ENCODE measurements at places on chromosomes 3 and 15.
A peak's percentile ranks its signal among the peaks of the same experiment; 100 is the strongest.

- DNase-seq: no peak
These were observed 9.1 kb downstream of the AMOTL2 start for GRCh38 chr3:134364936-134365765.

- DNase-seq: peak; percentile 91
These were observed 78.0 kb downstream of the MYO1E start for GRCh38 chr15:59294574-59295260.

DNA sequence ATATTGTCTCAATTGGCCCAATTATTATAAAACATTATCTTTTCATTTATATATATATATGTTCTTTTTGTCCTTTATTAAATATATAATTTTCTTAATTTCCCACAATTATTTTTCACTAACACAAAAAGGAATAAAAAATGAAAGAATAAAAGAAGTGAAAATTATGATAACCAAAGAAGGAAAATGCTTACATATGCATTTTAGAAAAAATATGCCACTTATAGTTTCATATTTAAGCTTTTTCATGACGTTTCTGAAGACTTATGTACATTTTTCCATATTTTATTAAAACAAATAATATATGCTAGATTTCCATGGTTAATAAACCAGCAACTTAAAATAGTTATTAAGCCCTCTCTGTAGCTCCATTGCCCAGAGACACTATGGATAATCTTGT is 34.9 kb upstream of the ARHGEF26 start:
- no peak for DNase-seq

- no peak for DNase-seq
These were observed 4.6 kb downstream of the UNC13C start for GRCh38 chr15:53982876-53983275.

DNA sequence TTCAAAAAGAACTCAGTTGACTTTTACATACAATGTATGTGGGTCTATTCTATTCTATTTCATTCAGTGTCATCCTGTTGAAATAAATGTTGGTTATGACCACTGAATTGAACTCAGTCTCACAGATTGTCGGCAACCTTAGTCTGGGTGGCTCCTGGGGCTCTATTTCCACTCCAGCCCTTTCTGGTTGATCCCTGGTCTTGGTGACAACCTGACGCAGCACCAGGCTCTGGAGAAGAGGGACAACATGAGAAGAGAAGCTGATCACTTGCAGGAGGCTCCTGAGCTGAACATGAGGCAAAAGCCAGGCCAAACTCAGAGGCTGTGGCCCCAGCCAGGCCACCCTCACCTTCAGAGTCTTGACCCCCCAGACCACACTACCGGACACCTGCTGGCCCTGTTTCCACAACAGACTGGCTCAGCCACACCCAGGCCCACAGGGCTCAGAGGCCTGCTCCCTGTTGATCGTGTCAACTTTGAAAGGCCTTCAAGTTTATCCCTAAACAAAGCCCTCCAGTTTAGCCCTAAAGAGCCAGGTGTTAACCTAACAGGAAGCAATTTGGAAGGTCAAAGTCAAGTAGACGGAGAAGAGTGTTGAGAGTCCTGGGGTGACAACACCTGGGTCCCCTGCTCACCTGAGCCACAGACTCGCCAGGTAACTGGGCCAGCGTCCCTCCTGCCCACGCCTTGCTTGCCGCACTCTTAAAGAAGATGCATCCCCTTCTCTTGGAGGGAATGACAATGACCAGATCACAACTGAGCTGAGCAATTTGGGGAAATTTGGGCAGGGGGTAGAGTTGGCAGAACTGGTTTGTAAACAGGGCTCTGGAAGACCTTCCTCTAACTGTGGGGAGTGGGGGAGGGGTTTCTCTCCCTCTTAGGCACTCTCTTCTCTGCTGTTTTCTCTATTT is 15.4 kb upstream of the MUC20 start:
- DNase-seq: no peak

DNA sequence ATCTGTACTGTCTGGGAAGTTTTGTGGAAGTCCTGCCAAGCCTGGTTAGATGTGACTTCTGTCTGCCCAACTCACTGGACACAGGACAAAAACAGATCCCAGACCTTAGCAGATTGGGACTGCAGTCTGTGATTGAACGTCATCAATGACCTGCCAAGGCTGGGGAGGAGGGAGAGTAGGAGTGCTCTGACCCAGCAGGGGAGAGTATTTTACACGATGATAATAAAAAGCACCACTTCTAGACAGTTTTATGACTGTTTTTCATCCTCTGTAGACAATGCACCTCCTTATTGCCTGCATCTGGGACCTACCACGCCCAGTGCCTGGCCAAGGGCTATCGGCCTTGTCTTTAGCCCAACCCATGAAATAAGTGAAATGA is 102.3 kb upstream of the NR2E3 start:
- no peak for DNase-seq

DNA sequence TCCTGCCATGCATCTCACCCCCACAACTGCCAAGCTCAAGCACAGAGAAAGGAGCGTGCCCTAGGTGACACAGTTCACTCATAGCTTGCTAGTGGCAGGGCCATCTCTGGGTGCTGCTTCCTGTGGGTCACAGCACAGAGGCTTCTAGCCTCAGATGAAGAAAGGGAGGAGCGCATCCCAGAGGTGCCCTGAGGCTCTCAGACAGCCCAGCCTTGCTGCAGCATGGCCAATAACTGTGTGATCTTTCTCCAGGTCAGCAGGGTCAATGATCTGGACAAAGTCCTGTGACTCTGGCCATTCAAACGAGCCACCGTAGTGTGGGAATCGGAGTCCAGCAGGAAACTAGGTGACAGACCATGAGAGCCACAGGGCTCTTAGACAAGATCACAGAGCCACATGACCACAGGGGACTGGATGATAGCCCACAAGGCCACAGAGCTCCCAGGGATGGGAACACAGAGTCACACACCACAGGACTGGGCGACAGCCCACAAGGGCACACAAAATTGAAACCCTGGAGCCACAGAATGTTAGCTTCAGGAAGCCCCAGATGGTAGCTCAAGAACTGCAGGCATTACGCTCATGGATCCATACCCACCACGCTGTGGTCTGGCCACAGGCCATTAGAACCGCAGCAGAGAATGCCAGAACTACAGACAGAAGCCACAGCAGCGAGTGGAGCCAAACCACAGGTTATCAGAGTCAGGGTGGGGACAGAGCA is 25.9 kb upstream of the GRIP2 start:
- DNase-seq: peak; percentile 14

DNA sequence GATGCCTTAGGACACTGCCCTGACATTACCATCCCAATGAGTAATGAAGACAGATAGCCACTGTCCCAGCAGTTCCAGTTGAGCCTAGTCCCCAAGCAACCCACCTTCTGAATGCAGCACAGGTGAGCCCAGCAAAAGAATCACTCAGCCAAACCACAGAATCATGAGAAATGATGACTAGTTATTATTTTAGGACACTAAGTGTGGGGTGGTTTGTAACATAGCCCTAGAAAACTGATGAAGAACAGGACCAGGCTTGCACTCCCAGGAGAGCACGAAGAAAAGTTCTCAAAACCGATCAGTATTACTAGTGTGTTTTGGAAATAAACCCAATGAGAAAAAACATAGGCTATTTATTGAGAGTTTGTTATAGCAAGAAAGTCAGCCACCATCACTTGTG is 129.6 kb upstream of the CNTN6 start:
- DNase-seq: no peak

GRCh38 chr15:85625856-85626255 is 168.9 kb downstream of the KLHL25 start:
- peak; percentile 82 for DNase-seq

DNA sequence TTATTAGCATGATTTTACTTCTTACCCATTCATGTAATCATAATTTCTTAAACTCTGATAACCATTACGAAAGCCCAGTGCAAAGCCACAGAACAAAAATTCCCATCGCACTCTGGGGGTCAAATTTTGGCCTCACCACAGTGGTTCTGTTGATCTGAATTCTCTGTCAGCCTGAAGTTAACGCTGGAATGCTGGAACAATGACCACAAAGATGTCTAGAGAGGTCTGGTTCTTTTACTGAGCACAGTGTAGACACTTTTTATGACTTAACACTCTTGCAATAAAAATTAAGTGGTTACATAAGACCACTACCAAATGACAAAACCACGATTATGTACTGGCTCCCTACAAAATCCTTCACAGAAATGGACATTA is 94.7 kb downstream of the PDZRN3 start:
- peak; percentile 69 for DNase-seq

- DNase-seq: no peak
These were observed 1072.7 kb downstream of the EPHA3 start for GRCh38 chr3:90180096-90180495.

- no peak for DNase-seq
These were observed 217.6 kb downstream of the TPRG1 start for GRCh38 chr3:189389346-189389745.

DNA sequence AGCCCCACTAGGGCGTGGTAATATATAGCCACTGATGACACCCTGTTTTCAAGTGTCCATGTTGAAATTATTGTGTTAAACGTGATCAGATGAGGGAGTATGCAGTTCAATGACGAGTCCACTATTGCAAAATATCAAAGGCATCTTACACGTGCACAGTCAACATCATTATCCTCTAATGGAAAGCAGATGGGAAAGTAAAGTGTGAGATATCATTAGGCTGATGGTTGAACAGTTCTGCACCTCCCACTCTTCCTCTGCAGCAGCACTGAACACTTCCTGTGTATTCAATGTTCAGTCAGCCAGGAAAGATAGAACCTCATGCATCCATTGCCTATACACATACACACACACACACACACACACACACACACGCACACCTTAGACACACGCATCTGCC is 431.8 kb upstream of the CCDC54 start:
- DNase-seq: no peak

DNA sequence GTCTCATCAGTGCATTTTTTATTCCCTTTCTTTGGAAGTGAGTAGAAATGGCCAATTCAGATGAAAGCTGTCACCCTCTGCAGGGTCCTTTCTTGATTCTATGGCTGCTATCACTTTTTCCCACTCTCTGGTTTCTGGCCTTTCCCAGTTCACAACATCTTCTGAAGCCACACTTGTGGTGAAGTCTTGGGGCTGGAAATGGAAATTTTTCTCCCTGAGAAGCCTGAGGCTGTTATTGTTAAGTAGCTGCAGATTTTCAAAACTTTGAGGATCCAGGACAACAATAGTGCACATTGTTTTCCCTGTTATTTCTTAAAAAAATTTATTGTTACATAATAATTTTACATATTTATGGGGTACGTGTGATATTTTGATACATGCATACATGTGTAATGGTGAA is 250.3 kb upstream of the RASGRP1 start:
- DNase-seq: no peak

DNA sequence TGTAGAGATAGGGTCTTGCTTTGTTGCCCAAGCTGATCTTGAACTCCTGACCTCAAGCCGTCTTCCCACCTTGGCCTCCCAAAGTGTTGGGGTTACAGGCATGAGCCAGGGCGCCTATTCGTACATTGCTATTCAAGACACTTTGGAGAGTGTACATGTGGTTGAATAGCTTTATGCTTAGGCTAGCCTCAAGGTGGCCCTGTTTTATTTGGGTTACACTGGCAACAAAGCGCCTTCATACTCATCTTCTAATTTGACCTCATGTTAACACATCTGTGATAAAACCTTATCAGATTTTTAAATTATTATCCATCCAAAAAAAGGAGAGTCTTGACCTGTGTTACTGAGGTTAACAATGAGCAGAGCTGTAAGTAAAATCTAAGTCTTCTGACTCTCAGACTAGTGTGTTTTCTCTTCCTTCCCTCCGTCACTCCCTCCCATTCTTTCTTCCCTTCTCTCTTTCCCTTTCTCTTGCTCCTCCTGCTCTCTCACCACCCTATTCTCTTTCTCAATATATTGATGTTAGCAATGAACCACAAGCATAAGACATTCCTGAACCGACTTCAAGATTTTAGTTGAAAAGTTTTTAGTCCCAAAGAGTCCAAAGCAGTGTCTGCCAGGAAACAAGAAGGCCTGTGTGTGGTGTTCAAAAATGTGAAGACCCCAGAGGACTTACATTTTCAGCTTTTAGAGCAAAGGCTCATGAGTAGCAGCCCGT is 603.7 kb upstream of the CFAP20DC start:
- no peak for DNase-seq

- DNase-seq: no peak
These were observed 73.8 kb downstream of the MB21D2 start for GRCh38 chr3:192843723-192844485.

- no peak for DNase-seq
These were observed 124.2 kb upstream of the SMAD3 start for GRCh38 chr15:66941108-66941711.

GRCh38 chr15:53836618-53837017 is 77.2 kb upstream of the WDR72 start:
- no peak for DNase-seq

- DNase-seq: no peak
These were observed 7.3 kb downstream of the HDAC11 start for GRCh38 chr3:13487403-13487802.

DNA sequence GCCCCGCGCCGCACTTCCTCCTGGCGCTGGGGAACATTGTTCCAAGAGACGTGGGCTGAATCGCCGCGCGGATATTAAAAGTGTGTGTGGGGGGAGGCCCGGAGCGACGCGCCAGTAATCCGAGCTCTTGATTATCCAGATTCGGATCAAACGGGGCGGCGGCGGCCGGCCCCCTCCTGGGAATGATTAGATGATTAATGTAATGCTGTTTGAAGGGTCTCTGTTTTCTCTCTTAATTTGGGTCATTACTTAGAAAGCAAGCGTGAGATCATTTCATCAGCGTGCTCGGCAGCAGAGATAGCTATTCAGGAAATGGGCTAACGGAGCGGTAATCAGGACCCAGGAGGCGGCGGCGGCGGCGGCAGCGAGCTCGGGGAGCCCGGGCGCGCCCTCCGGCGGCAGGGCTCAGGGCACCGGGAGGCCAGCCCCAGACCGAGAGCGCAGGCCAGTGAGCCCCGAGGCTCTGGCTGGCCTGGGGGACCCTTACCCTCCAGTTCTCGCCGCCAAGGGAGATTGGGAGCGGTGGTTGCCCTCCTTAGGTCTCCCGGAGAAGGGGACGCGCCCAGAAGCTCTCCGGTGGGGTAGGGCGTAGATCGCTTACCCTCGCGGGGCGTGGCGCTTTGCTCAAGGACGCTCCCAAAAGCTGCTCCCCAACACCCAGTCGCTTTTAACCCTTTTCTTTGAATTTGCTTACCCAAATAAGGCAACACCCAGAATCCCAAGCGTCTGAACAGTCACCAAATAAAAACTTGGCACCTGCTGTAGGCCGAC is 4.5 kb downstream of the FEZF2 start:
- DNase-seq: no peak

DNA sequence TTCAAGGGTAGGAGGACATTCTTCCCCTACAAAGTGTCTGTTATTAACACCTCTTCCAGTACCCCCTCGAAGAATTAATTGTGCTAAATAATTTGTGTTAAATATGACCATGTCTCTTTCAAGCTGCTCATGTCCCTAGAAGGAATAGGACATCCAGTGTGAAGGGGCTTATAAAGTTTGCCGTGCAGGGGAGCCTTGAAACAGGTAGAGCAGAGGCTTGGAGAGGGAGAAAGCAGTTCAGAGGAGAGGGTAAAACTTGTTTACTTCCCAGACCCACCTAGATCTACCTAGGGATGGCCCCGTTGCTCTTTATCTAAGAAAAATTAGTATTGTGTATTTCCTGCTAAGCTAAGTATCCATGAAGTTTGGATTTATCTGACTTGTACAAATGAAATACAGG is 114.8 kb downstream of the CACNA2D3 start:
- no peak for DNase-seq

- no peak for DNase-seq
These were observed 159.6 kb downstream of the RORA start for GRCh38 chr15:61069394-61070075.

GRCh38 chr15:44298878-44299277 is 10.4 kb downstream of the GOLM2 start:
- DNase-seq: no peak

- DNase-seq: no peak
These were observed 108.8 kb downstream of the PLOD2 start for GRCh38 chr3:146052056-146052790.

Measured in non-pigmented ciliary epithelial cell (primary cell).